ENCODE measurements at places on chromosomes 16 and 17.
A peak's percentile ranks its signal among the peaks of the same experiment; 100 is the strongest.

GRCh38 chr17:42886283-42887176 lies 14.1 kb upstream of the G6PC1 start:
- no peak for DNase-seq

DNA sequence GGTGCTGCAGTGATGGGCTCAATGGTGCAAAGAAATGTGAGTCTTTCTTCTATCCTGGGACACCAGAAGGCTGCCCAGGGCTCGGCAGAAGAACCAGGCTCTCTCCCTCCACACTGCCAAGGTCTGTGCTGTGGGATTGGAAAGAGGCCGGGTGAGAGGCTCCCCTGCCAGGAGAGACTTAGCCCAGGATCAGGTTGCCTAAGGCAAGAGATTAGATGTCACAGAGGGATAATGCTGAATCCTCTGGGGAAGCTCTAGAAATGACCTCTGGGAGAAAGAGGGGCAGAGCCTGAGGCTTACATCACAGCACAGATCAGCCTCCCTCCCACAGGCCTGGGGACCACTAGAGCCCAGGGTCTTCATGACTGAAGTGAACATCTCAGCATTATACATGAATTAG lies 5.7 kb upstream of the DOC2B start:
- DNase-seq = no peak

DNA sequence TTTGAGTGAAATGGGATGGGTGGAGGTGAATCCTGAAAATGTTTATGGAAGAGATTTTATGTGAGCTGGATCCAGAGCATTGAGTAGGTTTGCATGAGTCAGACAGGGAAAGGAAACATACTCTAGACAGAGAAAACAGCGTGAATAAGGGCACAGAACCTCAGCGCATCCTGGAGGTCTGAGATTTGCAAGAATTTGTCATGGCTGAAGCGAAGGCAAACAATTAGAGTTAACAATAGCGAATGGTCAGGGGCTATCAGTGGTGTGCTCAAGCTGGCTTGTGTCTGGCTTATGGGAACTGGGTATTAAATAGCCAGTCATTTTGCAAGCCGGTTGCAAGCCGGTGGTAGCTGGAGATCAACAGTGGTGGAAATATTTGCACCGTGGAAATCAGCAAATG lies 36.4 kb downstream of the MAP2K6 start:
- DNase-seq = peak; percentile 18

DNA sequence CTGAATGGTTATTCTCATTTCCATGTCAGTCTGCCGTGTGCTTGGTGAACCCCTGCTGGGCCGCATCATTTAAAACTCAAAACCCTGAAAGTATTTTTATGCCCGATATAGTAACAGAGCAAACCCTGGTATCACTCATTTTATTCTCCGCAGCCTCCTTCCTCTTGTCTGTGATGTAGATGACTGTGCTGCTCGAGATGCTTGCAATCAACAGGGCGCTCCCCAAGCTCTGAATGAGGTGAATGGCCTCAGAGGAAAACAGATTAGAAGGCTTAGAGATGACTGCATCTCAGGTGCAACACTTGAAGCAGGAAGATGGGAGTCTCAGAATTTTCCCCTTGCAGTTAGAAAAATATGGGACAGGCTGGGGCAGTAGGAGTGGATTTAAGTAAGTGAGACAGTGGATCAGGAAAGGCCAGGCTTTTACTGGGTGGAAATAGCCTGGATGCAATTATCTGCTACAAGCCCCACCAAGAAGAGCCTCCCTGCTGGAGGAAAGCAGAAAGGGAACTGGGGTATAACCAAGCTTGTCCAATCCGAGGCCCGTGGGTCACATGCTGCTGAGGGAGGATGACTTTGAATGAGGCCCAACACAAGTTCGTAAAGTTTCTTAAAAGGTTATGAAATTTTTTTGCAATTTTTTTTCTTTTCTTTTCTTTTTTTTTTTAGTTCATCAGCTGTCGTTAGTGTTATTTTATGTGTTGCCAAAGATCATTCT lies 166.9 kb downstream of the CDH13 start:
- DNase-seq = no peak

- DNase-seq = no peak
Observed at GRCh38 chr16:10318798-10319500, 66.9 kb upstream of the ATF7IP2 start.

GRCh38 chr17:7932949-7933348 lies 943 bp downstream of the CNTROB start:
- DNase-seq = peak; percentile 44

All from epithelial cell of esophagus (primary cell).